NCI-H1436 treated with DMSO at 0.1 percent for 48 hours (cell line): ENCODE measurements at places on chromosomes 2 and 18.

GRCh38 chr18:29078273-29078672 lies 901.3 kb upstream of the CDH2 start:
- no peak for DNase-seq

DNA sequence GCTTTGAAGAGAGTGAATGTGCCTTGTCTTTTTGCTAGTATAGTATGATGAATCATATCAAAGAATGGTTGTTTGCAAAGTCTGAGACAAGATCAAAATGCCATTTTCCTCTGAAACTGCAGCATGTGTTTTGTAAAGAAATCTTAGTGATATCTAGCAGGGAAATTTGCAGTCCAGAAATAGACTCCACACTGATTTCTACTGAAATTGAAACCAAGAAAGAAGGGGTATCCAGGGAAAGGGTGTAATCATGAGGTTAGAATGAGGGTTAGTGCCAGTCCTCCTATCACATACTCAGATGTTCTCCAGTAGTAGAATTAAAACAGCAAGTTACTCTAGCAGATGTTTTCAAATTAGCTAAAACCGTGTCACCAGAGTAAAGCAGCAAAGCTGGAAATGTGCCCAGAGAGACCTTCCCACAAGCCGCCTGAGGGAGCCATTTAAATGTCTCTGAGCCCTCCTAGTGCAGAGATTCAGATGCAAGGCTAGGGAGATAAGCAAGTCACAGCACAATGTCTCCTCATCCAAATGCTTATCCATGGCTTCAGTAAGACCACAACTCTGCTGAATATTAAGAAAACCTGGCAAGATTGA lies 4.9 kb downstream of the DLGAP1 start:
- DNase-seq, result no peak

- DNase-seq, result no peak
Measured at GRCh38 chr18:10659000-10659399, 133.2 kb downstream of the NAPG start.

GRCh38 chr2:229425598-229425997 lies 154.5 kb upstream of the PID1 start:
- no peak for DNase-seq

- no peak for DNase-seq
Measured at GRCh38 chr2:10444463-10444862, 3.7 kb downstream of the ODC1 start.

- DNase-seq, result no peak
Measured at GRCh38 chr2:193561054-193561453, 1366.3 kb upstream of the TMEFF2 start.
